Activated CD4-positive, alpha-beta T cell treated with anti-CD3 and anti-CD28 coated beads, Interleukin-2, amount 50 U/mL, for 48 hours (primary cell): ENCODE measurements at places on chromosomes 4 and X.

- DNase-seq: no peak
Measured at GRCh38 chrX:19893727-19894126, 6.3 kb upstream of the SH3KBP1 start.

DNA sequence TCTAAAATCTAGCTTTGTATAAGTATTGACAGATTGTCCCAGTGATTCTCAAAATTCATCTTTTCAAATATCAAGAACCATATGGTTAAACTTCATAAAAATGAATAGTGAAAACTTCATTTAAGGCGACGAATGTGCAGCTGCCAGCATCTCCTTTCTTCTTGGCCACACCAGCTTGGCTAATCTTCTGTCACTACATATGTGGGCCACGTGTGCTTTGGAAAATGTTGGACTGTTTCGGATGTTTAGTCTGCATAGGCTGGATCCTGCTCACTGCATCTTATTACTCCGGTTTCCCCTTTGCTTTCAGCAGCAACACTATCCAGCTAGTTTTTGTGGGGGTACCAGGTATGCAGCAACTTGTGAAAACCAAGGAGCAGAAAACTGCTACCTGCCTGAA lies 221.9 kb downstream of the BMPR1B start:
- DNase-seq: no peak

DNA sequence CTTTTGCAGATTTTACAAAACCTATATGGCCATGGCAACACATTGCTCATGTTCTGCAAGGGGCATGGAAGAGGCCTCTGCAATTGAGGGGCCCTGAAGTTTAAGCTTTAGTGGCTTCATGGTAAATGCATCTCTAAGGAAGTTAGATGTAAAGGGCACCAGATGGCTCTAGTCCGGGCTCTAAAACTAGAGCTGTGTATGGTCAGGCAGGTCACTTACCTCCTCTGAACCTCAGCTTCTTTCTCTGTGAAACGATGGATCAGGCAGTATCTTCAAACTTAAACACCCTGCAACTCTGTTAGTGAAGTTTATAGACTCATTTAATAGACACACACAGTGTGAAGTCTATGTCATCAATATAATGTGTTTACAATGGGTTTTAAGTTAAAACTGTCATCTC lies 10.0 kb downstream of the MAGEB17 start:
- no peak for DNase-seq

DNA sequence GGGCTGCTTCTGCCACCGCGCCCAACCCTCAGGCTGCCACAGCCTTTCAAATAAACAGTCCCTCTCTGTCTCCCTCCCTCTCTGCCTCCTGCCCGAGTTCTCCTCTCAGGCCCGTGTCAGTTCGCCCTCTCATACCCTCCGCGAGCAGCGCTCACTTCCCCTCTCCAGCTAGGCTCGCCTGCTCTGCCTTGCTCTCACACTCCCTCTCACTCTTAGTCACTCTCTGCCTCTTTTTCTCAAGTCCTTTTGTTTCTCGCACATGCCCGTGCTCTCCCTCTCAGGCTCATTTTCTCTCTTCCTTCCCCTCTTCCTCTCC lies 3.2 kb downstream of the EFNB1 start:
- DNase-seq: peak; percentile 35

DNA sequence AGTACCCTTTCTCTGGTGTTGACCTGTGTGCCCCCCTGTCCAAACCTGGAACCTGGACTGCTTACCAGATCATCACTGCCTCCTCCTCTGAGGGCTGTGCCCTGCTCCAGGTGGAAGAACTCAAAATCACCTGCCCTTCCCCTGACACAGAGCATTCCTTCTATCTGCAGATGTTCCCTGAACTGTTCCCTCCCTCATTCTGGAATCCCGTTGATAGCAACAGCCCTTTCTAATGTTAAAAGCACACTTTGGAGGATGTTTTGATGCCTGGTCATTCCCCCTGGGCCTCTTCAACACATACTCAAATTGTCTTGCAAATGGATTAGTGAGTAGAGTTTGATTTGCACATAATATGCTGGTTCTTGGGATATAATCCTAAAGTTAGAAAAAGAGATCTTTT lies 225.8 kb downstream of the FGF13 start:
- no peak for DNase-seq

GRCh38 chr4:6385288-6385687 lies 87.1 kb downstream of the PPP2R2C start:
- no peak for DNase-seq

DNA sequence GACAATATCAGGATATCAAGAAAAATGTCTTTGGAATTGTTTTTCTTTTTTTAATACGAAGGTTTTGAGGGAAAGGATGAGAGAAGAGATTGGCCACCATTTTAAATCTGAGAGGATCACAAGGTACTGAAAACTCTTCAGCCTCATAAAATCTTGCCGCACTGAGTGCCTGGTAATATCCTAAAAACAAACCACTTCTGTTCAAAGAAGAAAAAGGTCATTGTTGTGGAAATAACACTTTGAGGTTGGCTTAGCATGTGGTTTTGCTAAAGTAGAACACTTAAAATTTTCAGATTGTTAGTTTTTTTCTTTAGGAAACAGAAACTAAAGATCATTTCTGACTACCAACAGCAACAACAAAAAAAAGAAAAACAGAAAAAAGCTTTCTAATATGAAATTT lies 1.0 kb upstream of the CLDN22 start:
- DNase-seq: no peak

- no peak for DNase-seq
Measured at GRCh38 chr4:120228086-120228485, 161.4 kb upstream of the MAD2L1 start.
